OCI-M1 (cell line): ENCODE measurements at places on chromosomes 12 and 14.

DNA sequence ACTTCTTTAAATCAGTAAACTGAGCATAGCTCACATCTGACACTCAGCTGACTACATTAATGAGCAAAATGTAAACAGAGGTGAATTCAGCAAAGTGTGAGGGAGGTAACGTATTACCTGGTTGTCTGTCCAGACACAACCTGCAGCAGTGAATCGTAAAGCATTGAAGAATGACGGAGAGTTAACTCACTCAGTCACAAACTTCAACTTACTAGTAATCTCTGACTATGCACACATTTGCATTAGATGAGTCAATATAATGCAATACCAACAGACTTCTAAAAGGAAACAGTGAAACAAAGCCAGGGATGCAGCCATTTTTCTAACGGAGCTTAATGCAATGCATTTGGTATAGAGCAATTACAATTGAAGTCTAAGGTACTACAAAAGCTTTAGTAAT, 40.0 kb downstream of the STX2 start:
- DNase-seq, result no peak

- peak; percentile 40 for DNase-seq
Observed at GRCh38 chr12:18262514-18262913, 1.2 kb downstream of the PIK3C2G start.

DNA sequence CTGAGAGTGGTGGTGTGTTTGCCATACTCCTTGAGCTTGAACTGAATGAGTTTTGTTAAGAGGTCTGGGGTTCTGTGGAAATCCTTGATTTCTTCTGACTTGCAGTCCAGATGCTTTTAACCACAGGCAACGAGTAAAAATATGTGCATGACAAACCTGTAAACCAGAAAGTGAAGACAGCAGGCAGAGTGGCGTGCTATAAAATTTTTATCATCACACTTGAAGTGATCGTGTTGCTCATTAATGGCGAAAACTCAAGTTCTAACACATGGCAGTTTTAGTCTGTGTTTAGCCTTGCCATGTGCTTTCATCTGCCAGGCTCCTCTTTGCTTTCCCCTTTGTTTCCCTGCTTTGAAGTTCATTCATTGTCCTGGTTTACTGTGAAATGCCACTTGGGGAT, 28.0 kb downstream of the TXNRD1 start:
- DNase-seq, result no peak

GRCh38 chr12:4302881-4303280, 18.1 kb upstream of the TIGAR start:
- no peak for DNase-seq
